ENCODE measurements at places on chromosomes 13 and 19. TPM values are rescaled to one million over a fixed set of nuclear protein-coding genes. Genes with fewer than 3 reads are reported as not detected.
A peak's percentile ranks its signal among the peaks of the same experiment; 100 is the strongest.

DNA sequence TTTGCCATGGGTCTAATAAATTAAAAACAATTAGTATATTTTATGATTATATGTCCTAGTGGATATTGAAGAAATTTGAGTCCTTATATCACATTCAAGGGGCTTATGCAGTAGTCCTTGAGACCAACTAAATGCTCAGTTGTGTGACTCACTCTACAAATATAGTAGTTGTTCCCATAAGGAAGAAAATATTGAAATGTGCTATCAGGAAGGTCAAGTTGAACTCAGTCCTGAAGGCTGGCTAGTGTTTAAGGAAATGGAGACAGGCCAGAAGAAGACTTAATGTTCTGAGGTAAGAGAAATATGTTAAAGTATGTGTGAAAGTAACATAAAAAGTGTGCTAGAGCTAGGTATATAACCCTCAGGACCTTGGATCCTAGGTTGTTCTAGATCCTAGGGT, 766.1 kb upstream of the GPC6 start:
- no peaks in the 10 kb centered on the region for H3K4me1 ChIP-seq
- no peak overlapping the region for H3K4me3 ChIP-seq

GRCh38 chr13:42497798-42498197, 76.2 kb upstream of the TNFSF11 start:
- no peak overlapping the region for H3K27ac ChIP-seq
- no peak overlapping the region for H3K4me3 ChIP-seq
- no peaks in the 10 kb centered on the region for H3K36me3 ChIP-seq
- DNase-seq = no peak

DNA sequence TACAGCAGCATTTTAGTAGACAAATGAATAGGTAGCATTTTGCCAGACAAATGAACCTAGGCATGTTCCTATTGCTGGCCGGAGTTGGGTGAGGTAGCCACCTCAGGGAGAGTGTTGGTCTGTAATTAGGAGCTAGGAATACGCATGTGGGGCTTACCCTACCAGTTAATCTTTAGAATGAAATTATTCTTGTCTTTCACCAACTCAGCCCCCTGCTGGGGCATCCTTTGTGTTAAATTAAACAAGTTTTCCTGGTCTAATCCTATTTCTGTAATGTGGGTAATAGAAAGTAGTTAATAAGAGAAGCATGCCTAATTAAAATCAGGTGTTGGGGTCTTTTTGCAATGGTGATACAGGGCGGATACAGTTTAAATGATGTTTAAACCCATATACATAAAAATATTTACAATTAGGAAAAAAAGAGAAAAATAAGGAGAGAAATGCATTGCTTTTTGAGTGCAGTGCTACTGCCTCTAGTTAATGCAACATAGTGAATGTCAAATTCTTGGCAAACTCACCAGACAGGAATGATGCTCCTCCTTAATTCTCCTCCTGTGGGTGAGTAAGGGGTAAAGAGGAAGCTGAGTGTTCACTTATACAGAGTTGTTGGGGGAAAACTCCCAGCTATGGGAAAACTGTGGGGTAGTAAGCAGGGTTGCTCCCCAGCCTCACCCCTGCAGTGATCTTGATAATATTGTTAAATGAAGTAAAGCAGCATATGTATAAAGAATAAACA, 276.4 kb upstream of the EDNRB start:
- H3K4me3 ChIP-seq = no peak overlapping the region
- H3K27me3 ChIP-seq = no peaks in the 10 kb centered on the region
- H3K36me3 ChIP-seq = no peaks in the 10 kb centered on the region
- no peaks in the 10 kb centered on the region for H3K4me1 ChIP-seq

GRCh38 chr19:43872547-43873336, 45.6 kb downstream of the ZNF283 start:
- H3K27me3 ChIP-seq = no peaks in the 10 kb centered on the region
- no peak overlapping the region for H3K27ac ChIP-seq
- peaks cover 7% of the 10 kb centered on the region for H3K36me3 ChIP-seq
- no peak for DNase-seq
- H3K4me1 ChIP-seq = no peaks in the 10 kb centered on the region

CEACAM7 gene
- not detected for total RNA-seq

- H3K4me1 ChIP-seq = no peaks in the 10 kb centered on the region
- no peak overlapping the region for H3K27ac ChIP-seq
- H3K27me3 ChIP-seq = no peaks in the 10 kb centered on the region
- no peaks in the 10 kb centered on the region for H3K36me3 ChIP-seq
- no peak for DNase-seq
Measured at GRCh38 chr19:31961191-31961590, 384.2 kb upstream of the ZNF507 start.

GRCh38 chr13:31807090-31807541, 67.8 kb downstream of the RXFP2 start:
- H3K27ac ChIP-seq = no peak overlapping the region
- H3K27me3 ChIP-seq = no peaks in the 10 kb centered on the region
- H3K4me1 ChIP-seq = no peaks in the 10 kb centered on the region
- no peaks in the 10 kb centered on the region for H3K36me3 ChIP-seq
- no peak for DNase-seq

RNF113B gene
- not detected for total RNA-seq

NLRP4 gene
- total RNA-seq = not detected

RASL11A gene
- 81.6 TPM for total RNA-seq

GRCh38 chr13:27182844-27183497, 11.4 kb upstream of the USP12 start:
- DNase-seq = peak; percentile 66
- H3K36me3 ChIP-seq = no peaks in the 10 kb centered on the region
- H3K4me3 ChIP-seq = peak overlapping the region; percentile 12

DNA sequence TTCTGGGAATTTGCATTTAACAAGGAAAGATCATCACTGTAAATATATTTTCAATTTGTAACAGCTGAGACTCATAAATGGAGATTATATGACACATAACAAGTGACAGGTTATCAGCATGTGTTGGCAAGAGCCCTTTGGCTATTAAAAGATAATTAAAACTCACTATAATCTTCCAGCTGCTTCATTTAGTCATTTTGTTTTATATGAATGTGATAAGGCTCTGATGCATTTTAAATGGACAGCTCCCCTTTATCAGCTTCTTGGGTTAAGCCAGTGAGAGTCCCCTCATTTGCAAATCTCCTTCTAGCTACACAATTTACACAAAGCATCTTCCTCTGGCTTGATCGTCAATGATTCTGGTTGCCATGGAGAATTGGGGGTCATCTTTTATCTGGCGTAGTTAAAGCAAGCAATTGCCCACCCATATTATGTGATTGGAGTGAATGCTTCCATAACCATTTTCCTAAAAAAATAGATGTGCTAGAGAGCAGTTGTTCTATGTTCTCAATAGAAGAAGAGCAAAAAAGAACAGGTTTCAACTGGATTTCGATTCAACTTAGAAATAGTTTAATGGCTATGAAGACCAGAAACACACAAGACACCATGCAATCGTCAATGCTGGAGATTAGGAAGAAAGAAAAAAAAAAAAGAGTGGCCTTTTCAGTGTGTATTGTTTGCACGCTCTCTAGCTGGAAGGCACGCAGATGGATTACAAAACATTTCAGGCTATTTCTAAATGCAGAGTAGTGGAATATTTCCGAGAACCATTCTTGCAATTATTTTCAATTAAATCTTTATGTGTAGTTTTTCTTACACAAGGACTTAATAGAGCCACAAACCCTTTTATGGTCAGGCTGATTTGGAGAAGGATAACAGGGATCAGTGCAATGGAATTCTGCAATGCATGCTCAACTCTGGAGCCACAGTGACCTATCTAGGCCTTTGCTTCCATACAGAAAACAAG, 27.4 kb downstream of the STARD13 start:
- no peak overlapping the region for H3K27ac ChIP-seq
- no peaks in the 10 kb centered on the region for H3K27me3 ChIP-seq
- no peak overlapping the region for H3K4me3 ChIP-seq
- H3K4me1 ChIP-seq = no peaks in the 10 kb centered on the region

DNA sequence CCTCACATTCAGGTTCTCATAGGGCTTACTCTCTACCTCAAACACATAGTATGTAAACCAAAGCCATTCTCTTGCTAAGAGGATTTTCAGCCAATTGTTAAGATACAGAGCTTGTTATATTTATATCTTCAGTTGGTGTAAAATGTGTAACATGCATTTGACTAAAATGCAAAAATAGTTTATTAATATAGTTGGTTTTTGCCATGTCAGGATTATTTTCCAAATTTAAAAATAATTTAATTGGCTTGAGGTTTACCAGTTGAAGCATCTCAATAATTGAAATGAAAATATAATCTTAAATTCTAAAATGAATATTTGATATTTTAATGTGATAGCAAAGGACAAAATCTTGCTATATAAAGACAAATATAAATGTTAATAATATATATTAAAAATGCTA, 7.2 kb downstream of the MICU2 start:
- H3K4me3 ChIP-seq = no peak overlapping the region
- no peaks in the 10 kb centered on the region for H3K27me3 ChIP-seq
- no peak for DNase-seq

DNA sequence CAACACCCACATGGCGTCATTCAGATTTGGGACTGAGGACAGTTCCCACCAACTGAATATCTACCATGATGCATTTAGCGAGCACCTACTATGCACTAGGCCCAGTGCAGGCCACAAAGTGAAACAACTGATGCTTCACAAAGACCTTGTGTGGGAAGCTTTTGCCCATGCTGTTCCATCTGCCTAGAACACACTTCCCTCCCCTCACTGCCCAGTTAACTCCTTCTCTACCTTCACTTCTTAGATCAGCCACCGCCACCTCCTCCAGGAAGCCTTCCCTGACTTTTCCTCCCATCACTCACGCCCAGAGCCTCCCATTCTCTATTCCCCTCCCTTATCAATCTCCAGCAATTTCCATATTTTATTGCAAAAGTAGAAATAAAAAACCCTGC, 25.7 kb downstream of the PTPRS start:
- no peak overlapping the region for H3K4me3 ChIP-seq
- DNase-seq = no peak
- no peaks in the 10 kb centered on the region for H3K27me3 ChIP-seq
- no peaks in the 10 kb centered on the region for H3K36me3 ChIP-seq
- H3K4me1 ChIP-seq = no peaks in the 10 kb centered on the region

ZNF296 gene
- 1.8 TPM for total RNA-seq

DNA sequence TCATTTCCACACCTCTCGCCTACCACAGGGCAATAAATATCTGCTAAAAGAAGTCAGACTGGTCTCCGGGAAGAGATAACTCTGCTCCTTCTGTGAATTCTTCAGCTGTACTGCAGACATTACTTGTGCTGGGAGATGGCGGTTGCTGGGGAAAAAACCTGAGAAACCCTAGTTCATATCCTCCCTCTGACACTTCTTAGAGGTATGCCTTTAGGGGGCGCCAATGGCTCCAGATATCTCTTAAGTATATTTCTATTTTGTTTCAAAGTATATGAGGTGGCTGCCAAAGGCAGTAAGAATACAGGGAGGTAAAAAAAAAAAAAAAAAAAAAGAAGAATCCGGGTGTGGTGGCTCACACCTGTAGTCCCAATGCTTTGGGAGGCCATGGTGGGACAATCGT, 175.2 kb downstream of the PAN3 start:
- no peaks in the 10 kb centered on the region for H3K27me3 ChIP-seq
- no peak overlapping the region for H3K4me3 ChIP-seq
- H3K27ac ChIP-seq = no peak overlapping the region
- no peaks in the 10 kb centered on the region for H3K4me1 ChIP-seq

DNA sequence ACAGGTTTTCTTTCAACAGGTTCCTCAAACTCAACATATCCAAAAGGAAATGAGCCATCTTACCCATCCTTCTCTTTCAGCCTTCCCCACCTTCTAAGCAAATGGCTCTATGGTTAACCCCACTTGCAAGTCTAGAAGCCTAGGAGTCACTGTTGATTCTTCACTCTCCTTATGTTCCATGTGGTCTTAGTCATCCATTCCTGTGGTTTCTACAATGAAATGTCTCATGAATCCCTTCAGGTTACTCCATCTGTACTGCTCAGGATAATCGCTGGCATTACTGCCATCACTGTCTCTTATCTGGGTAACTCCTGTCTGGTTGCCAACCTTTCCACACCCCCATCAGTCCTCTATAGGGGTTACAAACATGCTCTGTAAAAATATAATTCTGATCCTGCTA, 381.3 kb downstream of the ENOX1 start:
- no peaks in the 10 kb centered on the region for H3K27me3 ChIP-seq
- no peak overlapping the region for H3K4me3 ChIP-seq
- no peak overlapping the region for H3K27ac ChIP-seq
- no peaks in the 10 kb centered on the region for H3K4me1 ChIP-seq
- no peak for DNase-seq

- no peaks in the 10 kb centered on the region for H3K36me3 ChIP-seq
- H3K27ac ChIP-seq = no peak overlapping the region
- no peaks in the 10 kb centered on the region for H3K4me1 ChIP-seq
- no peak for DNase-seq
Measured at GRCh38 chr13:109985871-109986450, 199.6 kb upstream of the IRS2 start.

GRCh38 chr13:79228972-79229371, 177.1 kb downstream of the RBM26 start:
- H3K36me3 ChIP-seq = no peaks in the 10 kb centered on the region
- DNase-seq = no peak
- no peak overlapping the region for H3K4me3 ChIP-seq
- H3K27me3 ChIP-seq = no peaks in the 10 kb centered on the region
- no peaks in the 10 kb centered on the region for H3K4me1 ChIP-seq
- H3K27ac ChIP-seq = no peak overlapping the region

EXOC3L2 gene
- 2.2 TPM for total RNA-seq

TTYH1 gene
- total RNA-seq = not detected

OR7D2 gene
- total RNA-seq = not detected

DNA sequence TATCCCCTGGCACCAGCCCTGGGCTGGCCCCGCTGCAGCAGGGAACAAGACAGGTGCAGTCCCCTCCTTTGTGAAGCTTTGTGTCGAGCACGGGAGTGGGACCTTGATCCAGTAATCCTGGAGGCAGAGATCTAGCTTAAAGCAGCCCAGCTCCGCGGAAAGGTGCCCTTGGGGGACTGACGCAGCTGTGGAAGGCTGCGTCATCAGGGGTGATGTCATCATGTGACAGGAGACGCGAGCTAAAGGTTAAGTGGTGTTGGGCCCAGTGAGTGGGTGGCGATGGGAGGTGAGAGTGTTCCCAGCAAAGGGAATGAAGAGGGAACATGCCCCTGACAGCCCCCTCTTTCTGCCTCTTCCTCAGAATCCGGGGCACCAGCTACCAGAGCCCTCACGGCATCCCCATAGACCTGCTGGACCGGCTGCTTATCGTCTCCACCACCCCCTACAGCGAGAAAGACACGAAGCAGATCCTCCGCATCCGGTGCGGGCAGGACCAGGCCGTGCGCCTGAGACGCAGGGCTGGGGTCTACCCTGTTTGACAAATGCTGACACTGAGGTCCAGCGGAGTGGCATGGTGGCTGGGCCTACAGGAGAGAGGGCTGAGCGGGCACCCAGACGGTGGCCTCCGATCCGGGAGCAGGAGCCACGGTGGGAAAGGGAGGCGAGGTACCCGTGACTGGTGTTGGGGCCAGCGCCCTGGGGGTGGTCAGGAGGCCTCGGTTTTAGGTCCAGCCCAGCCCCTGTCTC, 2.6 kb downstream of the LHB start:
- no peaks in the 10 kb centered on the region for H3K27me3 ChIP-seq
- H3K4me1 ChIP-seq = peaks cover 11% of the 10 kb centered on the region
- H3K4me3 ChIP-seq = no peak overlapping the region
- peaks cover 29% of the 10 kb centered on the region for H3K36me3 ChIP-seq
- no peak overlapping the region for H3K27ac ChIP-seq
